ENCODE measurements at places on chromosomes 1 and 21.

- DNase-seq: no peak
Measured at GRCh38 chr1:94351481-94351880, 66.7 kb upstream of the ABCD3 start.

GRCh38 chr1:203627851-203628200, 1.2 kb downstream of the ATP2B4 start:
- peak; percentile 48 for DNase-seq

- no peak for DNase-seq
Measured at GRCh38 chr1:242525769-242526168, 1.3 kb upstream of the PLD5 start.

GRCh38 chr1:59767119-59767518, 47.6 kb upstream of the HOOK1 start:
- no peak for DNase-seq

DNA sequence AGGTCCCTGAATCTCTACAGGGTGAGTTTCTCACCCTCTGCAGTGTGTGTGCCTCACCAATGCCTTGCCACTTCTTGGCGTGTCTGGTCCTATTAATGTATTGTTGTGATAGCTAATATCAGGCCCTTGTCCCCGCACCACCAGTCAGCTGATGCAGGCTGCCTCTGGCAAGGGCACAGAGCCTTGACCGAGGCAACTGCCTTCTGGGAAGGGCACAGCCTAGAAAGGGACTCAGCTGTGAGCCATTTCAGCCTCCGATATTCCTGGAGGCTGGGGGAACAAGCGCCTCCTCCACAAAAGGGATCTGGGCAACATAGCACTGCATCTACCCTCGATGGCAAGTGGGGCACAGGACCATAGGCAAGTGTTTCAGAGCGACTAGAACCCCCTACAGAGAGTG, 27.0 kb downstream of the IL10RB start:
- DNase-seq: no peak

GRCh38 chr1:165411396-165411795, 33.5 kb downstream of the RXRG start:
- no peak for DNase-seq

DNA sequence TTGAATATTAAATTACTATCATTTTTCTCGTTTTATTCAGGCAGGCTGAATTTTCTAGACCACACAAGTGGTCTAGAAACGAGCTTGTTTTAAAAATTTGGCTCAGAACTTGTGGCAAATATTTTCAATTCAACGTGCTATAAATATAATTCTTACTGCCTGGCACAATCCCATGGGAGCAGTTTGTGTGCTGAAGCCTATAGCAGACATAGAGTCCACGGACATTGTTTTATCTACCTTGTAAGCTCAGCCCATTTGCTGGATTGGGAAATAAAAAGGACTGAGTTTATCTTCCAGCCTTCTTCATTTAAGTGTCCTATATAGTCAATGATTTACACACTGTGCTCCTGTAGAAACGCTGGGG, 103.4 kb downstream of the ZBTB18 start:
- DNase-seq: no peak

GRCh38 chr1:115266729-115267421, 71.2 kb downstream of the NGF start:
- no peak for DNase-seq

DNA sequence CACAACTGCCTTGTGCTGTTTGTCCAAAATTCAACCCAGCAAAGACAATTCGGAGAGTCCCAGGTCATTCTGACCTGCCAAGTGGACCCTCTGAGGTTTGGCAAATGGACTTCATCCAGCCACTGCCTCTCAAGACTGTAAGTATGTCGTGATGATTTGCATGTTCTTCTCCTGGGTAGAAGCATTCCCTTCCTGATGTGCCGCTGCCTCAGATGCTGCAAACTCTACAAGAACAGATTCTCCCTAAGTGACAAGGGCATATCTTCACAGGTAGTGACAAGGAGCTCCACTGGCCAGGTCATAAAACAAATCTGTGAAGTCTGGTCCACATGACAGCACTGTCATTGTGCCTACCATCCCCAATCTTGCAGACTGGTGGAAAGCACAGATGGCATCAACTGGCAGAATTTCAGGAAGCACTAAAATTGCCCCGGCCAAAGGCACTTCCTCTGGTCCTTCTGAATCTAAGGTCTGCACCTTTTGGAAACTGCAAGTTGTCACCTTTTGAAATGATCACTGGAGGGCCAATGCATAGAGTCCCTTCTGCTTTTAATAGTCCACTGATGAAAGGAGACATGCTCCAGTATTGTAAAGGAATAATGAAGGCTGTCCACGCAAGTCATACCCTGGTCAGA, 27.4 kb downstream of the POFUT2 start:
- DNase-seq: no peak

- no peak for DNase-seq
Measured at GRCh38 chr1:42037586-42037985, 115.6 kb upstream of the GUCA2B start.

DNA sequence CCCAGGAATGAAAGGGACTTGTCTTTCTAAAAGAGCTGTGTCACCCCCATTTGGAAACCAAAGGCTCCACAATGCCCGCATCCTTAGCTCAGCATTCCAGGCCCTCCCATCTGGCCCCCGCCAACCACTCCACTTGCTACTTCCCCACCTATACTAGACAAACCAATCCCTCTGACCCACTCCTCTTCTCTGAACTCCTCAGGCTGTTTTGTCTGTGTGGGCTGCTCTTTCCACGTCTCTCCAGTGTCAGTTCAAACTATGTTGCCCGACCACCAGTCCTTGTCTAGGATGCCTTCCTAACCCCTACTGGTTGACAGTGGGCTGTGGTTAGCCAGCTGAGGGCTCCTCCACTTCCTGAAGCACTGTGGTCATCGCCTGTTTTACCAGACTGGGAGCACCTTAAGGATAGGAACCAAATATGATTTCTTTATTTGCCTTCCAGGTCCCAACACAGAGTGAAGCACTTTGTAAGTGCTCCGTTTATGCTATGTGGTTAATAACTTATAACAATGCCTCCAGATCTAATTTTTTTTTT, 8.1 kb upstream of the COA7 start:
- DNase-seq: no peak

GRCh38 chr21:45838634-45839033, 142.9 kb upstream of the COL6A1 start:
- no peak for DNase-seq

- no peak for DNase-seq
Measured at GRCh38 chr1:201084295-201084694, 27.9 kb downstream of the CACNA1S start.

DNA sequence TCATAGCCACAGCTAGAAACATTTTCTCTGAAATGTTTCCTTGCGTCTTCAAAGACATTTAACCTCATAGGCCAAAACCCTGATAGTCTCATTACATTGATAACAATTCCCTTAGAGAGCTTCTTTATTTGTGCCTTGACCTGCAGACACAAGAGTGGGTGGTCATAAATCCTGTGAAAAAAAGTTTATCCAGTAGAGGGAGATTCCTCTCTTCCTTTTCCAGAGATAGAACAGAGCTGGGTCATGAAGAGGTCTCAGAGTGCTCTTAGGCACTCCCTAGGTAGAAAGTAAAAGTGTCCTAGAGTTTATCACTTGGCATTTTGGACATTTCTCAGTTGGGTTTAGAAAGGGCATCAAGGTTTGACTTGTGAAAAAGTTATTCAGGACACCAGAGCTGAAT, 426.1 kb downstream of the NUF2 start:
- no peak for DNase-seq

GRCh38 chr1:58005212-58005611, 541.3 kb downstream of the OMA1 start:
- no peak for DNase-seq

DNA sequence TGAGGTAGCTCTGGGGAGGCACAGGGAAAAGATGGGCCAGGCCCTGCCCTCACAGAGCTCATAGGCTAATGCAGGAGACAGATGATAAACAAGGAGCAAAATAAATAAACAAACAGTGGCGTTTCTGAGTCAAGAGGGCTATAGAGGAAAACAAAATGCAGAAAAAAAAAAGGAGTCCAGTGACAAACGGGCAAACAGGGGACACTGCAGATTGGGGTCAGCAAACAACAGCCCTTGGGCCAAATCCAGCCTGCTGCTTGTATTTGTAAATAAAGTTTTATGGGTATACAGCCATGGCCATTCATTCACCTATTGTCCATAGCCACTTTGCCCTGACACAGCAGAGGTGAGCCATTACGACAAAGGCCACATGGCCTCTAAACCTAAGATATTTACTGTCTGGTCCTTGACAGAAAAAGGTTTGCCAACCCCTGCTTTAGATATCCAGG, 19.1 kb upstream of the PINK1 start:
- no peak for DNase-seq

DNA sequence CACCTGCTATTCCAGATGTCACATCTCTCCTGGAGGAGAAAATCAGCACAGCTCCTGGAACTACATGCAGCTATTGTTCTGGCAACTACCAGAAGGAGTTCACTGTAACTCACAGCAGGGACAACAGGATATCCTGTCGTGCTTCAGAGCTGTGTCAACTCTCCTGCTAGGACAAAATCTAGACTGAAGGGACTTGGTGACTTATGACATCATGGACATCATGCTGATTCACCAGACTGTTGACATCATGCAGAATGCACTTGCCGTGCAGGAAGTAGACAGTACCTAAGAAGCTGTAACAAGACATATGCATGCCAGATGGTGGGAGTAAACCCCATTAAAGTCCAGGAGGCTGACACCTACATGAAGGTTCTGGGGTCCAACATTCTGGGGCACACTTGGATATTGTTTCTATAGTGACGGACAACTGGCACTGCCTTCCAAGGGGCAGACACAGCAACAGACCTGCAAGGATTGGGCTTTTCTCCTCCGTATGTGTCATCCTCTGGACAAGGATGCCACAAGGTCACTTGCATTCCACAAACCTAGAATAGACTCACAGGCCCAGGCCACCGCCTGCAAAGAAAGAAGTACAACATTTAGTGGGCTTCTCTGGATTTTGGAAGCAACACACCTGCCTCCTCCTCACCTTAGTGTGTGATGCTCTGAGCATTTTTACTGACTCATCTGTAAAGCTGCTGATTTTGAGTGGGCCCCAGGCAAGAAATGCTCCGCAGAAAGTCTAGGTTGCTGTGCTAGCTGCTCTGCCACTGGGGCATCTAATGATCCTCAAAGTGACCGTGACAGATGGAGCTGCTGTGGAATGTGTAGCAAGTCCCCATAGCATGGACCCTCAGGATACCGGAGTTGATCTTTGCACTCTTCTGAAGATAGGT, 249.2 kb downstream of the MATN1 start:
- no peak for DNase-seq

GRCh38 chr1:38474738-38475623, 384.6 kb downstream of the RRAGC start:
- DNase-seq: no peak

DNA sequence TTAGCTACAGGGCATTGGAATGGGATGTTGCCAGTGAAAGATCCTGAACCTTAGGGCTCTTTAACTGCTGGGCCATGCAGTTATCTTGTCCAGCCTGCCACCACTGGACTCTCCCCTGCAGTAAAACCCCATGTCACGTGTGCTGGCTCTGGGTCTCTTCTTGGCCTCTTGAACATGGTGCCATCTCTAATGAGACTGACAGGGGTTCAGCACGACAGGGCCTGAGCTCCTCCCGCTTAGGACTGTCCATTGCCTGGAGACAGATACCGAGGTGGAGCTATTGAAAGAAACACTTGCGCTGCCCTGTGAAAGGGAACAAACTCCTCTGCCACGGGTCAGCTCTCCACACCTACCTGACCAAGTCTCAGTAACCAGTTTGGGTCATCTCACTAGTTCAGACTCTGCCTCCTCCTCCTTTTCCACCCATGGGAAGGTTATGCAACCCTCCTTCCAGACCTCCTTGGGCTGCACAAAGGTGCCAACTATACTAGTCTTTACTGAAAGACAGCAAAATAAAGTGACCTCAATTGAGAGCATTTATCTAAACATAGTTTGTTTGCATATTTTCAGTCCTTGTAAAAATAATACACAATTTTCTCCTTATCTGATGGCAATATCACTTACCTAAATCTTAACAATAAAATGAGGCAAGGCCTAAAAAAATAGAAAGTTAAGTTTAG, 66.0 kb downstream of the GNG12 start:
- DNase-seq: no peak

- no peak for DNase-seq
Measured at GRCh38 chr1:95049935-95050334, 22.8 kb downstream of the ALG14 start.

GRCh38 chr1:117820096-117820495, 109.3 kb downstream of the GDAP2 start:
- no peak for DNase-seq

GRCh38 chr1:33334081-33334552, 13.2 kb upstream of the A3GALT2 start:
- DNase-seq: no peak

- peak; percentile 18 for DNase-seq
Measured at GRCh38 chr1:220680085-220680687, 10.0 kb upstream of the C1orf115 start.

DNA sequence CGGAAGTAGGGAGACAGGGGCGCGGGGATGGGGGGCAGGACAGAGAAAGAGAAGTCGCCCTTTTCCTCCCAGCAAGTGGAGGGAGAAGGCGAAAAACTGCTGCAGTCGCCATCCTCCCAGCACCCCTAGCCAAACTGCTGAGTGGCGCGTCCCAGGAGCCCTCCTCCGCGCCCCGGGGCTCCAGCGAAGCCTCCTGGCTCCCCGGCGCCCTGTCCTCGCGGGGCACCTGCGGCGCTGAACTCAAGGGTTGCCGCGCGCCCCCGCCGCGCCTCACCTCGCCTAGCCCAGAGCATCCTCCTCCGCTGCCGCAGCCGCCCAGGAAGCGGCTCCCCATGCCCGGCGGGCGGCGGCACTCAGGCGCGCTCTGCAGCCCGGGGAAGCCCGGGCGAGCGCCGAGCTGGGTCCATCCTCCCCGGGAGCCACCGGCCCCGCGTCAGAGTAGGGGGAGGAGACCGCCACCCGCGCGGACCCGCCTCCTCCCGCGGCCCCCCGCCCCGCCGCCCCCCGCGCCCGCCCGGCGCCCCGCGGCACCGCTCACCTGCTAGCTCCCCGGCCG, at the start of gene DAB1:
DAB1 (minus strand) TSS at position 405 of the 556 bp plus-strand sequence. CDS start 133,030 bp downstream, outside the sequence.
- DNase-seq: no peak

- no peak for DNase-seq
Measured at GRCh38 chr1:98277118-98277517, 356.3 kb upstream of the DPYD start.

All from CD4-positive, alpha-beta T cell treated with Interleukin-17A for 4 hours (primary cell).